Stimulated activated CD4-positive, alpha-beta T cell treated with anti-CD3 and anti-CD28 coated beads, Interleukin-4, amount 100 ng/mL, for 4 hours (primary cell): ENCODE measurements at places on chromosomes 16 and 17.
A peak's percentile ranks its signal among the peaks of the same experiment; 100 is the strongest.

DNA sequence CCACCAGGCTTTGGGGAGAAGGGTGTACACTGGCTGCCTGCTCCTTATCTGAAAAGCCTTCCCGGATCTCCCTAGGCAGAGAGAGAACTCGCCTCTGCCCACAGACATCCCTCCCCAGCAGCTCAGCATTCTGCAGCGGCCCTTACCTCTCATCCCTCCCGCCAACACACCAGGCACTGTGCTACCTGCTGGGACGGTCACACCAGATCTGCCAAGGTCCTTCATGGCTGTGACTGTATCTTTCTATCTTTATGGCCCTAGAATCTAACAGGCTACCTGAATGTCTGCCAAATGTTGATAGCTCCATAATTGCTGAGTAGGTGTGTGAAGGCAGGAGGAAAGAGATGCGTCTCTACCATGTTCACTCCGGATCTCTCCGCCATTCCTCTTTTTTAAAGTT lies 7.9 kb downstream of the TSNAXIP1 start:
- DNase-seq, result no peak

DNA sequence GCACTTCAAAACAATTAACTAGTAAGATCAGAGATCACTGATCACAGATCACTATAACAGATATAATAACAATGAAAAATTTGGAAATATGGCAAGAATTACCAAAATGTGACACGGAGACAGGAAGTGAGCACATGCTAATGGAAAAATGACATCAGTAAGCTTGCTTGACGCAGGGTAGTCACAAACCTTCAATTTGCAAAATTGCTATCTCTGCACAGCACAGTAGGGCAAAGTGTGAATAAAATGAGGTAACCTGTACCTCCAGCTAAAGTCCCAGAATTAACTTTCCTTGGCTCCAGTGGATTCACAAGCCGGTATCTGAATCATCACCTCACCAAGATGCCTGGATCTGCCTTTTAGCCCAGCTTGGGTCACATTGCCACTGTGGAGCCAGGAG lies 4.2 kb upstream of the MMP2 start:
- DNase-seq, result no peak

GRCh38 chr17:35981908-35982330 lies 622 bp upstream of the CCL16 start:
- no peak for DNase-seq

DNA sequence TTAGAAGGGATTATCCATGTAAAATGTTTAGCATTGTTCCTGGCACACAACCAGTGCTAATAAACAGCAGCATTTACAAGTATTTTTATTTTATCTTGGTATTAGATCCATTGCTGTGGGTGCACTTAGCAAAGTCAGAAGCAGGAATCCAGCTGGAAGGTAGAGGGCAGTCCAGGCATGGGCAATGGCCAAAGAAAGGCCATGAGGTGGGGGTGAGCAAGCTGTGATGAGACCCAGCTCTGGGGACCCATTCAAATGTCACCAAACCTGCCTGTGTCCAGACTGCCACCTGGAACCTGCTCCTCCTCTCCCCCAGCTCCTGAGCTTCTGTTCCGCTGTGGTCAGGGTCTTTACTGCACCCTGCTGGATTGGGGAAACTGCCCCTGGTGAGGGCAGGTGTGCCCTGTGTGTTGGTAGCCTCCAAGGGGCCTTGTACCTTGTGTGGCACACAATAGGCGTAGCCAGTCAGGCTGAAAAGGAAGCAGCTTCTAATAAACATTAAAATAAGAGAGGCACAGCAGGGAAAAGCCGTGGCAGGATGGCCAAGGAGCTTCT lies 118.0 kb upstream of the CRHR1 start:
- DNase-seq, result no peak

DNA sequence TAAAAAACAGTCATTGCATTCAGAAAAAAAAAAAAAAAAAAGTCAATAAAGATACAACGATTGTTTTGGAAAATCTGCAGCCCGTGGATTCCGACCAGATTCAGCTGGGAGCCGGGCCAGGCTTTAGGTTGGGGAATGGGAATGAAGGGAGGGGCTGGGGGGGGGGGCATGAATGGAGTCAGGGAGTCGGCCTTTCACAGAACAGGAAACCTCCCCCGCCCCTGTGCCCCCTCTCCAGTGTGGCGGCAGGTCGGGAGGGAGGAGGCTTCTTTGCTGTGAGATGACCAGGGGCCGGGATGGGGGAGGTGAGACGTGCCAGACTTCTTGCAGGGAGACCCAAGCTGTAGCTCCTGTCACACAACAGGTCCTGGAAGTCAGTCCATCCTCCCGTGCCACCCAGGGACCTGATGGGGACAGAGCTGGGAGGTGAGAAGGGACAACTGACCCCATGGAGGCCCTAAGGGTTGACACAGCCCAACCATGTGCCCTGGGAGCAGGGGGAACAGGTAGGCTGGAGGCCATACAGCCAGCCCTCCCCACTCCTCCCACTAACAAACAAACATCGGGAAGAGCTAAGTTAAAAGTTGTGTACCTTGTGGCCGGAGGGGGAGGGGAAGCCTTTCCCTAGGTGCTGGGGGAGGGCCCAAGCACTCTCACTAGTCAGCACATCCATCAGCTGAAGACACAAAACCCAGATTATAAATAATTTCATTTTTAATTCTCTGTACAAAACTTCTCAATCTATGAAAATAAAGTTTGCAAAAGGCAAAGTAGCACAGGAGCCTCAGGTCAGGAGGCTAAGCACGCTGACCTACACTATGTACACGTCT lies 25.2 kb downstream of the SREBF1 start:
- no peak for DNase-seq

GRCh38 chr17:37274461-37274860 lies 101.3 kb upstream of the C17orf78 start:
- DNase-seq, result no peak

GRCh38 chr17:67452681-67453554 lies 75.8 kb downstream of the PITPNC1 start:
- no peak for DNase-seq

DNA sequence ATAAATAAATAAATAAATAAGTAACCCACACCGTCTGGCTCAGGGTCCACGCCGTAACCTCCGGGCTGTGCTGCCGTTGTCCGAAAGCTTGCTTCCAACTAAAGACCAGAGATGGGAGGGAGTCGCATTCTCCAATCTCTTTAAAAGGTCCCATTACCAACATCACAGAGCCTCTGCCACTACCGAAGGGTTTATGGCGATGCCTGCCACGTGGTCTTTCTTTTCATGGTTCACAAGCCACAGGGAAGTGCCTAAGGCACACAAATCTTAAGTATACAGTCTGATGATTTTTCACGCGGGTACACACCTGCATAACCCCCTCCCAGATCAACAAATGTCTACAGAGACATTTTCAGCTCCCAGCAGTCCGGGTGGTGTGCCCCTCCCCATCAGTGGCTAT lies 1.4 kb downstream of the COTL1 start:
- DNase-seq, result no peak

GRCh38 chr17:78787444-78787843 lies 5.4 kb upstream of the CYTH1 start:
- DNase-seq, result no peak

GRCh38 chr16:69073181-69073702 lies 32.2 kb upstream of the HAS3 start:
- DNase-seq, result no peak

- DNase-seq, result no peak
Measured at GRCh38 chr17:57954397-57955182, 622 bp downstream of the CUEDC1 start.

DNA sequence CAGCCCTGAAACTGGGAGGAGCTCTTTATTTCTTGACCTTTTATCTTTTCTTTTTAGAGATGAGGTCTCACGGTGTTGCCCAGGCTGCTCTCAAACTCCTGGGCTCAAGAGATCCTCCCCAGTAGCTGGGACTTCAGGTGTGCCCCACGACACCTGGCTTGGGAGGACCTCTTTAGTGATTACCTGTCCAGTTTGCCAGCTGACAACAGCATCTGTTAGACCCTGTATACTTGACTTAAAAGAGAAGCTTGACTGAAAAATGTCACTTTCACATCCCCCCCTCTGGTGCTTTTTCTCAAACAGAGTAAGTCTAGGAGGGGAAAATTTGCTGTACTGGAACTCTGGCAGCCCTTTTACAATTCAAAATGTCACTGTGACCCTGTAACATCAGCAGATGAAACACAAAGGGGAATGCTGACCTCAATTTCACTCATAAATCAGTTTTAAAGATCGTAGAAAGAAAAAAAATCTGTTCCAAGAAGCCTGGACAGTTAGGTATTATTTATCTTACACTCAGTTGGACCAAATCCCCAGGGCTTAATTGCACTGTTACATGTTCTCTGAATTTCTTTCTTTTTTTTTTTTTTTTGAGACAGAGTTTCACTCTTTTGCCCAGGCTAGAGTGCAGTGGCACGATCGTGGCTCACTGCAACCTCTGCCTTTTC lies 1.8 kb upstream of the ERN1 start:
- no peak for DNase-seq

DNA sequence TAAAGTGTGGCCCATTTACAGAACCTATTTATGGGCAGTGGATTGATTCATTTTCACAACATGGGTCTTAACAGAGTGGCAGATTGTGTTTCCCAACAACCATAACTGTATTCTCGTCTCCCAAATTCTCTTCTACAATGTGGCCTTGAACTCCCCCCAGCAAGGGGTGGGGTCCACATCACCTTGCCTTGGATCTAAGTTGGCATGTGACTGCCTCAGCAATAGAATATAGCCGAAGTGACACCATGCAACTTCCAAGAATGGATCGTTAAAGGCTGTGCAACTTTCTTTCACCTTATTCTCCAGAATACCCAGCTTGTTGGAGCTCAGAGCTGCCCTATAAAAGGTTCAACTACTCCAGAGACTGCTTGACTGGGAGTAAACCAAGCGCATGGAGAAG lies 72.0 kb upstream of the CDH5 start:
- DNase-seq, result no peak

DNA sequence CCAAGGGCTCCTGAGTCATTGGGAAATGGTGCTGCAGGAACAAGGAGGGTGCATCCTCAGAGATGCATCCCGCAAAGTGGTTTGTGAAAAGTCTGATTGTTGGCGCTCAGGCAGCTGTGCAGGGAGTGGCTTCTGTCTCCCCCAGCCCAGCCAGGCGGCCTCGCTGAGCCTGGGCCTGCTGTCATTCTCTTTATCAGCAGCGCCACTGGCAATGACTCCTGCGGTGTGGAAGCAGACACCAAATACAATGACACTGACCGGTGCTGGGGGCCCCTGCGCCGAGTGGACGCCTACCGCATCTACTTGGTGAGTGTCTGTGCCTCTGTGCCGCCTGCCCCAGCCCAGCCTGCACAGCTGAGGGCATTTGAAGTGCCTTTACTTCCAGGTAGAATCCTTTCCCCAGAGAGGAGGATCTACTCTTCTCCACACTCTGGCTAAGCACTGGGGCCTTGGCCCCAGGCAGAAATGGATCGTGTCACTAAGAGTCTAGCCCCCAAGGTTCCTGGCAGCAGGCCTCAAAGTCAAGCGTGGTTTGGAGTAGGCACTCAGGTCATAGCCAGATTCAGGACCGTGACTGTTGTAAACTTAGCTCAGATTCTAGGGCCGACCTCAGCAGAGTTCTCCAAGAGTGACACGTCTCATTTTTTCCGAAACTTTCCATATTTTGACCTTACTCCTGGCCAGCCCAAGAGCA lies 19.3 kb upstream of the NAT9 start:
- no peak for DNase-seq

- DNase-seq, result peak; percentile 48
Measured at GRCh38 chr16:2532494-2533141, 1.4 kb upstream of the CEMP1 start.

DNA sequence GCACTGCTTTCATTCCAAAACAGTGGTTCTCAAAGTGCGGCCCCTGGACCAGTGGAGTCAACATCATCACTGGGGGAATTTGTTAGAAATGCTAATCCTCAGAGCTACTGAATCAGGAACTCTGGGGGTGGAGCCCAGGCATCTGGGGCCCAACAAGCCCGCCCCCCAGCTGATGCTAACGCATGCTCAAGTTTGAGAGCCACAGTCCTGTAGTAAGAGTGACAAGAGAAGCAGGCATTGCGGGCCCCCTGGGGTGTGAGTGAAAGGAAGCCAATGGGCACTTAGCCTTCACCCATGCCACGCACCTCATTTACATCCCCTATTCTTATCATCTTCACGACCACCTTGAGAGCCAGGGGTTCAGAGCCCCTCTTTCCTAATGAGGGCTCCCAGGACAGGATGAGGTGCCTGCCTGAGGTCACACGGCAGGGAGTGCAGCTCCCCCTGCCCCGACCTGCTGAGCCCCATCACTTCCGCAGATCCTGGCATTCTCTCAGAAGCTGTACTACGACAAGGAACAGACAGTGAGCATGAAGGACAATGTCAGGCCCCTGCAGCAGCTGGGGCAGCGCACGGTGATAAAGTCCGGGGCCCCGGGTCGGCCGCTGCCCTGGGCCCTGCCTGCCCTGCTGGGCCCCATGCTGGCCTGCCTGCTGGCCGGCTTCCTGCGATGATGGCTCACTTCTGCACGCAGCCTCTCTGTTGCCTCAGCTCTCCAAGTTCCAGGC lies 9.1 kb downstream of the CA4 start:
- no peak for DNase-seq

DNA sequence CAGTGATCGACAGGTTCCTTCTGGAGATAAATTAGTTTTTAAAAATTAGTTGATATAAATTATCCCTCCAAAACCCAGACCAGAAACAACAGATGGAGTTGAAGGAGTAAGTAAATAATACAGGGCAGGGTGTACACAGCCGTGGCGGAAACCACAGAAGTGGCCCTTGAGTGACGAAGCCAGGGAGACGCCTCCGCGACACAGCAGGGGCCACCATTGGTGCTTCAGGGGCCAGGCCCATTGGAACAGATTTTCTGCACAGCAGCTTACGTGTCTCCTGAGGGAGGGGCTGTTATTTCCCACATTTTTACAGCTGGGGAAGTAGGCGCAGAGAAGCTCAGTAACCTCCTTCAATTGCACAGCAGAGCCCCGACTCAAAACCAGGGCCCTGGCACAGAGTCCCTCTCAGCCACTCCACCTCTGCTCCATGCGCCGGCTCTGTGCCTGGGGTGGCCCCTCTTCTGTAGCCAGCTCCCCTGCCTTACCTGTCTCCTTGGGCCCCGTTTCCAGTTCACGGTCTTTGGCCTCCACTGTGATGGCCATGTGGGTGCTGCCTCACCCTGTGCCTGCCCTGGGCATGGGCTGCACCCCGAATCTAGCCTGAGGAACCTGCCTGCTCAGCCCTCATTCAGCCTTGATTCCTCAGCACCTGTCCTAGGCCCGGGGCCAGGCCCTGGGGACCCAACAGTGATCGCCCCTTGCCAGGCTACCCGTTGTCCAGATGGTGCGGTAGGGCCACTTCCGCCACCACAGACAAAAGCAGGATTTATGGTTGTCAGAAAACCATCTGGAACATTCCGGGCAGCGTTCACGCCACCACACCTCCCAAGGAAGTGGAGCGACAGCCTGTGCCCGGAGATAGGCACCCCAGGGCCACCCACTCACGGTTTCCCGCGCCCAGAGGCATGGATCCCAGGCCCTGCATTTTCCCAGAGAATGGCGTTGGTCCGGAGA lies 128.5 kb upstream of the GSE1 start:
- DNase-seq, result no peak
